ENCODE measurements at places on chromosomes 1 and 21.

DNA sequence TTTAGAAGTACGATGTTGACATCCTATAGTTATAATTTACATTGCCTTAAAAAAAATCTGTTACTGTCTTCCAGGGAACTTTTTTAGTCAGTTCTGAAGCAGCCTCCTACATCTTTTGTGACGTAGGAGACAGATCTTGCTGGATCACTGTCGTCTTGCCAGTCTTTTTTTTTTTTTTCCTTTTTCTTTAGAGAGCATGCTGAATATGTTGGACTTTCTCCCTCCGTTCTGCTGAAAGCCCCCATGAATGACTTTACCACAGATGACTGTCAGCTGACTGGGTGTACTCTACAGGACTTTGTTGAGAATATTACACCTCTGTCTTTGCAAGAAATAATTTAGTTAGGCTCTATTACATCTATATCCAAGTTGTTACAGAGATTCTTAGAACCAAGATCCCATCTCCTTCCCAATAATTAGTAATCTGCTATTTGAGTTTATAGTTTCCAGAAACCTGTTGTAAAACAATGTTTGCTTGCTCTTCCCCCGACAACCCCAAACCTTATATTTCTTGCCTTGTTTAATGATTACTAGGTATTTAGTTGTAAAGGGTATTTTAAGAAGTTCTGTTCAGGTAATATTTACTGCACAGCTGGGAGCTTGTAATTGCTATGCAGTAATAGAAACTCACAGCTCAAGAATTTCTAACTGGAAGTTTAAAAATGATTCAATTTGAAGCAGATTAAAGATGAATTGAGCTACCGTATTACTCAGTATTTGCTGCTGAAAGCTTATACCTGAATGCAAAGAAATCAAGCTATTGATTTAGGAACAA, 61.8 kb downstream of the RASAL2 start:
- H3K4me1 ChIP-seq, result no peaks in the 10 kb centered on the region
- H3K27me3 ChIP-seq, result no peaks in the 10 kb centered on the region
- H3K27ac ChIP-seq, result no peak overlapping the region
- no peak overlapping the region for H3K4me3 ChIP-seq
- no peak for DNase-seq
- H3K36me3 ChIP-seq, result no peaks in the 10 kb centered on the region

DNA sequence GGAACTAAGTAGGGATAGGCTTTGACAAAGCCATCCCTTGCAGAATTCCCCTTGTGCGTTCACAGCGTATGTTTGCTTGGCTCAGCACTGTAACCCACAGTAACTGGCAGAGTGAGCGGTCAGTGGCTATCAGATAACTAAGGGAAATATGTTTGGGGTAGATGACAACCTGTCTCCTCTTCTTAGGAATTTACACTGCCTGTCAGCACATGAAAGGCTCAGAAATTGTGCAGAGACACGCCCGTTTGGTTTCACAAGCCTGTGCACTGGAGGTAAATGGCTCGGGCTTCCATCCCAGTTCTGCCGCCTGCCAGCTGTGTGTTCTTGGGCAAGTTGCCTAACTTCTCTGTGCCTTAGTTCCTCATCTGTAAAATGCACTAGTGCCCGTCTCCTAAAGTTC, 101.2 kb downstream of the PRDM2 start:
- no peak overlapping the region for H3K27ac ChIP-seq
- H3K4me1 ChIP-seq, result peaks cover 12% of the 10 kb centered on the region
- no peak for DNase-seq
- no peak overlapping the region for H3K4me3 ChIP-seq

DNA sequence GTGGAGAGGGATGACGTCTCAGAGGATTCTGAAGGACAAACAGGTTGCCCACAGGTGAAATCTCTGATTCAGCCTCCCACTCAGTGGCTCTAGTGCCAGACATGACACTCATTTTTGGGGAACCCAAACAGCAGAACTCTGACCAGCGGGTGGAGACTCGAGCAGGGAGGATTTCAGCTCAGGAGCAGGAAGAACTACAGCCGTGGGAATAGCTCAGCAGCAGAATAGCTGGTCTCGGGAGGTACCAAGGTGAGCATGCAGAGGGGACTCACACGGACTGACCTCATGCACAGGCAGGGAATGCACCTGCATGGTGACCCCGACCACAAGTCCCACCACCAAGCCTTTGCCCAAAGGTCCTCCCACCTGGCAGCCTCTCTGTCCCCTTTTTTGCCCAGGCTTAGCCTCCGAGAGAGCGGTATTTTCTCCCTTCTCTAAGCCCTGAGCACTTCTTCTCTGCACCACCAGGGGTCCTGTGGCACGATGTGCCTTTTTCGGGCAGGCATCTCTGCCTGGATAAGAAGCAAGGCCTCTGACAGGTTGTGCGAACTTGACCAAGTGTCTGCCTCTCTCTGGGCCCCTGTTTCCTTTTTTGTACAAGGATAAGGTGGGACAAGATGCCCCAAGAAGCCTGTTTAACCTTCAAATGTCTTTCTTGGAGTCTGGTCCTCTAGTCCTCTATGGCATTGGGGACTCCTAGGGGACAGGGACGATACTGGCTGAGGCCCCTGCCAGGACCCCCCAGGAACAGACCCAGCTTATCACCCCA, 8.8 kb upstream of the FGR start:
- H3K4me1 ChIP-seq, result peaks cover 8% of the 10 kb centered on the region
- DNase-seq, result peak; percentile 57
- no peak overlapping the region for H3K27ac ChIP-seq
- H3K36me3 ChIP-seq, result no peaks in the 10 kb centered on the region
- no peaks in the 10 kb centered on the region for H3K27me3 ChIP-seq
- no peak overlapping the region for H3K4me3 ChIP-seq

- no peaks in the 10 kb centered on the region for H3K36me3 ChIP-seq
- H3K4me1 ChIP-seq, result peaks cover 6% of the 10 kb centered on the region
- no peak overlapping the region for H3K4me3 ChIP-seq
- H3K27ac ChIP-seq, result no peak overlapping the region
Observed at GRCh38 chr1:220655961-220656740, 34.0 kb upstream of the C1orf115 start.

- no peak overlapping the region for H3K27ac ChIP-seq
- H3K4me3 ChIP-seq, result no peak overlapping the region
- H3K36me3 ChIP-seq, result no peaks in the 10 kb centered on the region
- H3K27me3 ChIP-seq, result no peaks in the 10 kb centered on the region
Observed at GRCh38 chr1:67987046-67987799, 63.2 kb downstream of the DIRAS3 start.

GRCh38 chr1:63042278-63042677, 258.3 kb downstream of the ATG4C start:
- H3K27me3 ChIP-seq, result no peaks in the 10 kb centered on the region
- no peak overlapping the region for H3K27ac ChIP-seq
- DNase-seq, result no peak
- no peaks in the 10 kb centered on the region for H3K36me3 ChIP-seq
- H3K4me3 ChIP-seq, result no peak overlapping the region

GRCh38 chr1:166590161-166590560, 249.1 kb upstream of the POGK start:
- H3K27me3 ChIP-seq, result no peaks in the 10 kb centered on the region
- no peak for DNase-seq
- no peak overlapping the region for H3K27ac ChIP-seq
- no peaks in the 10 kb centered on the region for H3K36me3 ChIP-seq

- H3K36me3 ChIP-seq, result no peaks in the 10 kb centered on the region
- no peak overlapping the region for H3K27ac ChIP-seq
- DNase-seq, result no peak
- no peak overlapping the region for H3K4me3 ChIP-seq
Observed at GRCh38 chr1:91201694-91202093, 179.9 kb upstream of the ZNF644 start.

DNA sequence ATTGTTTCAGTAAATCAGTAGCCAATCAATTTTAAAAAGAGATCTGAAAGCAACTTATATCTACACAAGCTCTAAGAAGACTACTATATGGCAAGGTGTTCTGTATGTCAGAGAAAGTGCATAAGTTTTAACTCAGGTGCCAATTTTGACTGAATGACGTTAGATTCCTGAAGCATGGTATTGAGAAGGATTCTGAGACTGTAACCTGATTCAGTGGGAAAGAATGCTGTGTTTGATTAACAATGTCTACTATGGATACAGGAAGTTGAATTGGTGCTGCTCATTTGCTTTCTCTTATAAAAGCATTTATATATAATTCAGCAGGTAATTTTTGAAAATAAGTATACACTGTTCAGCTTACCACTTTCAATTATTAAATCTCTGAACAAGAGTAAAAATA, 156.3 kb downstream of the PAPPA2 start:
- no peaks in the 10 kb centered on the region for H3K4me1 ChIP-seq
- no peak overlapping the region for H3K4me3 ChIP-seq
- no peak overlapping the region for H3K27ac ChIP-seq

DNA sequence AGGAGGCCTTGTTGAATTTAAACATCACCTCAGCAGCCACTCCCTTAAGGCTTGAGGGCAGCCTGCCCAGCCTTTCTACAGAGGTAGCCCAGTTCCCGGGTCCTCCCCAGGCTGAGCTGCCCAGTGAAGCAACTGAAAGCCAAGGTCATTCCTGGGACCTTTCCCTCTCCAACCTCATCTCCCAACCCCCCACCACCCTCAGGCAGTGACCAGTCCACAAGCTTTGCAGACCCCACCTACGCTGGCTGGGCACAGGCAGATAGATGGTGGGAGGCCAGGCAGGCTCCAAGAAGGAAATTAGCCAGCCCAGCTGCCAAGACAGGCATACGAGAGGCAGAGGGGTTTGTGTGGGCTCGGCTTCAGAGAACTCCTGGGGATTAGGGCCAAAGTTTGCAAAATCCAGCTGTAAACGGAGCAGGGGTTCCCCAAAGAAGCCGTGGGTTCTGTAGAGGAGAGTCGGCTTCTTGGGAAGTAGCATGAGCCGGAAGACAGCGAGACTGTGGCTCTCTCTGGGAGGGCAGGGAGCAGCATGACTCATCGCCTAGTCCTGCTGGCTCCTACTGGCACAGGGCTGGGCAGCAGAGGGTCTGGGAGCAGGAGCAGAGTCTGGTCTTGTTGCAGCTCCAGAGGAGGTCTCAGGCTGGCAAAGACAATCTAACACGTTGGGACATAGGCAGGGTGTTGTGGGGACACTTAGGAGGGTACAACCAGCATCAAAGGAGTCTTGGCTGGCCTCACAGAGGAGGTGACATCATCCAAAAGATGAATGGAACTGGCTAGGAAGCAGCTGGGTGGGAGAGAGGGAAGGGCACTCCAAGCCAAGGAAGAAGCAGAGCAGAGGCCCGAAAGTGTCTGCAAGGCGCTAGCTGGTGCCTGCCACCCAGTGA, 2.8 kb upstream of the ZC3H12A start:
- peak overlapping the region; percentile 33 for H3K4me3 ChIP-seq
- H3K4me1 ChIP-seq, result peaks cover 49% of the 10 kb centered on the region
- H3K27me3 ChIP-seq, result no peaks in the 10 kb centered on the region
- H3K36me3 ChIP-seq, result no peaks in the 10 kb centered on the region
- H3K27ac ChIP-seq, result peak overlapping the region; percentile 98
- DNase-seq, result peak; percentile 72

- H3K27ac ChIP-seq, result no peak overlapping the region
- peaks cover 31% of the 10 kb centered on the region for H3K4me1 ChIP-seq
- no peaks in the 10 kb centered on the region for H3K36me3 ChIP-seq
- no peak overlapping the region for H3K4me3 ChIP-seq
- no peak for DNase-seq
Observed at GRCh38 chr1:89201106-89201794, 2.5 kb upstream of the GBP4 start.

GRCh38 chr1:20126806-20127440, 7.6 kb upstream of the PLA2G2D start:
- no peak for DNase-seq
- no peaks in the 10 kb centered on the region for H3K27me3 ChIP-seq
- no peak overlapping the region for H3K4me3 ChIP-seq
- H3K36me3 ChIP-seq, result no peaks in the 10 kb centered on the region
- H3K27ac ChIP-seq, result no peak overlapping the region

GRCh38 chr1:76494807-76495206, 372.5 kb upstream of the ST6GALNAC5 start:
- H3K4me3 ChIP-seq, result no peak overlapping the region
- H3K4me1 ChIP-seq, result no peaks in the 10 kb centered on the region
- no peaks in the 10 kb centered on the region for H3K36me3 ChIP-seq

DNA sequence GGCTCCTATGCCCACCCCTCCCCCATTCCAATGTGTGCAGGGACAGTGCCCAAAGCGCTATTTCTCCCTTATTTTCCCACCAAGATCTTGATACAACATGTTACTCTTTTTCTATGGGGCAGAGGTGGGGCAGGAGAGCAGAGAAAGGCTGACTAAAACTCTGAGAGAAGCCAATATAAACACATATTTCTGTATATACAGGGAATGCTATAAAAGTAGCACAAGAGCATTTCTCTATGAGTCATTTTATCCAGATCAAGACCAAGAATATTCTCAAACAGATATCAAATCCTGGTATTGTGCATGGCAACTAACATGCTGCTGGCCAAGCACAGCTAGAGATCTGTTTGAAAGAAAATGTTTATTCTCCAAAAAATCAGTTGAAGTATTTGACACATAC, 7.3 kb downstream of the WDR26 start:
- DNase-seq, result no peak
- H3K36me3 ChIP-seq, result peaks cover 15% of the 10 kb centered on the region
- no peaks in the 10 kb centered on the region for H3K27me3 ChIP-seq
- no peak overlapping the region for H3K27ac ChIP-seq

DNA sequence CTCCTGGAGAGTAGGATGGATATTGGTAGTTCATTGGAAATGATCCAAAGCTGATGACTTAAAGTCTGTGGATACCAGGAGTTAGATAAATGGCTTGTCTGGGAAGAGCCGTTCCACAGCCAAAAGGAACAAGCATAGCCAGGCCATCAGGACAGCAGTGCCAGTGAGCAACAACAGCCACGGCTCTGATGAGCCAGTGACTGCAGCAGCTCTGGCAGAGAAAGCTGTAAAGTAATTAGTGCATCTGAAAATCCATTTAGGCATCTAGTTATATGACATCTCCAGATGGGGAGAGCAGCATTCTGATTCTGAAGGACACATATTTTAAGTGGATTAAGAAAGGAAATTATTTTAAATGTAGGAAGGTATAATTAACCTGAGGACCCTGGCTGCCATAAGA, 256.2 kb upstream of the PLXNA2 start:
- H3K27me3 ChIP-seq, result no peaks in the 10 kb centered on the region
- no peaks in the 10 kb centered on the region for H3K36me3 ChIP-seq
- H3K4me3 ChIP-seq, result no peak overlapping the region
- H3K27ac ChIP-seq, result no peak overlapping the region

DNA sequence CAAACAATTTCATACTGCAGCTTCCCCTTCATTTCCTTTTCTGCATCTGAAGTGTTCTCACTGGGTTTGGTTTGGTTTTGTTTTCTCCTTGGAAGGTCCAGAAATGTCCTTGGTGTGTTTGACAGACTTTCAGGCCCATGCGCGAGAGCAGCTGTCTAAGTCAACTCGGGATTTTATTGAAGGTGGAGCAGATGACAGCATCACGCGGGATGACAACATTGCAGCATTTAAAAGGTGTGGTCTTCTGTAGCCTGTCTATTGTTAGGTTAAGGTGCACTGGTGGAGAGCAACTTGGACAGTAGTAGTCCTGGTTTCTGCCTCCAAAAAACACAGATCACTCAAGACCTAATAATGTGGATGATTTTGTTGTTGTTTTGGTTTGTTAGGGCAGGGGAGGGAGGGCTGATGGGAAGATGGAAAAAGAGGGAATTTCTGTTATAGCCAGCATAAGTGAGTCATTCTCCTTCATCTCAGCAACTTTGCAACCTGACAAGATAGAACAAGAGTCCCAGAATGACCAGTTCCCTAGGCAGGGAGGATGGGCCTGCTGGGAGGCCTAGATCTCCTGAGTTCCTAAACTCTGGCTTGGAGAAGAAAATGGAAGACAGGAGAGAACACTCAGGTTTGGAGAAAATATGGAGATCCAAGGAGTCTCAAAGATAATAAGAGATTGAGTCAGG, 12.5 kb downstream of the HAO2 start:
- H3K27ac ChIP-seq, result no peak overlapping the region
- no peak for DNase-seq
- H3K4me3 ChIP-seq, result no peak overlapping the region
- H3K27me3 ChIP-seq, result no peaks in the 10 kb centered on the region
- H3K36me3 ChIP-seq, result no peaks in the 10 kb centered on the region

All from heart right ventricle (tissue), 16 donors.